ENCODE measurements at places on chromosomes 1 and 21. TPM values are rescaled to one million over a fixed set of nuclear protein-coding genes. Genes with fewer than 3 reads are reported as not detected.

Gene GRIK1
- total RNA-seq = 0.14 TPM

- DNase-seq = no peak
These were observed 26.5 kb upstream of the SLC45A3 start for GRCh38 chr1:205706601-205707502.

Gene TIE1
- total RNA-seq = not detected

DNA sequence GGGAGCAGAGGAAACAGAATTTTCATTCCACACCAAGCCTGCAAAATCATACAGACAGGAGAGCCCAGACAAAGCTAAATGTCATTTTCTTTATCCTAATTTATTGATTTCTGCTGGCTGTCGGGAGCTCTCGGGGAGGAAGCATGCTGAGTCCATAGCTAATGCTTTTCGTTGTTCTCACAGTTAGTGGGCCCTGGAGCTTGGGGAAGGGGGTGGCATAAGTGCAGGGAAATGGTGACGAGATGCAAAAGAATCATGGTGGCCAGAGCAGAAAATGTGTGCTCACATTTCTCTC lies 202.4 kb downstream of the TOMM20 start:
- DNase-seq = no peak

Gene PPIAL4G
- total RNA-seq = not detected

DNA sequence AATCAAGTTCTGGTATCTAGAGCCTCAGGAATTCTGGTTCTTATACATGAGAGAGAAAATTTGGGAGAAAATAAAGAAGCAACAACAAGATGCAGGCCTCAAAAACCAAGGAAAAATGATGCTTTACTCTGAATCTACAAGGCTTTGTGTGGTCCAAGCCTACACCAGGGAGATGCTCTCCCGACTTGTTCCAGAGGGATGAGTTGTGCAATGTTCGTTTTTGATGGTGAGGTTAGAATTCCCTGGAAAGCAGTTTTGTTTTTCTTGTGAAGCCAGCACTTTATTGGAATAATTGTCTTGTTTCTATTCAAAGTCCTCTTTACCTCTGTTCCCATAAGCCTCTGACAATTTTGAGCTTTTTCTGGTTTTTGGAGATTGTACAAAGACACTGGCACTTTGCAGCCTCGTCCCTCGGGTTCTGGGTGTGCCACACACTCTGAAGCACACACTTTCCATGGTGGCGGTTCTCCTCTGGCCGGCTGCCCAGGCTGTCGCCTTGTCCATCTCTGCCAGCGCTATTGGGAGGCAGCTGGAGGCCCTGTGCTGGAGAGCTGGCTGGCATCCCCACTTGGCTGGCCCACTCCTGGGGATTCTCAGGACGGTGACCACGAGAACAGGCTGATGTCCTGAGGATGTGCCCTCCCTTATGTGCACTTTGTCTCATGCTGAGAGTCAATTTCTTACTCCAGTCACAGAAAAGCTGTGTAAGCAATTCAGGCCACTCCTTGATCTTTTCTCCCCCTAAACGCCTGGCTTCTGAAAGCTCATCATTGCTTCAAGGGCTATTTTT lies 70.2 kb downstream of the EDEM3 start:
- no peak for DNase-seq

DNA sequence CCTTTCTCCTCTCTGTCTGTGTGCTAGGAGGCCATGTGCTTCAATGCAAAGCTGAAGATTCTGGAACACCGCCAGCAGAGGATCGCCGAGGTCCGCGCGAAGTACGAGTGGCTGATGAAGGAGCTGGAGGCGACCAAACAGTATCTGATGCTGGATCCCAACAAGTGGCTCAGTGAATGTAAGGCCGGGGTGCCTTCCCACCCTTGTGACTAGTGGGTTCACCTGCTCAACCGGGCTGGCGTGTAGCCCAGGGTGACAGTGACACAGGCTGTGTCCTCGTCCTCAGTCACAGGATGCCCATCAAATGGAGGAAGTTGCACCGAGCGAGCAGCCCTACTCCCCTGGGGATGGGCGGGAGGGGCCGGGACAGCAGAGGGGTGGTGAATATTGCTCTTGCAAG lies 544.1 kb downstream of the KIF26B start:
- peak; percentile 93 for DNase-seq

DNA sequence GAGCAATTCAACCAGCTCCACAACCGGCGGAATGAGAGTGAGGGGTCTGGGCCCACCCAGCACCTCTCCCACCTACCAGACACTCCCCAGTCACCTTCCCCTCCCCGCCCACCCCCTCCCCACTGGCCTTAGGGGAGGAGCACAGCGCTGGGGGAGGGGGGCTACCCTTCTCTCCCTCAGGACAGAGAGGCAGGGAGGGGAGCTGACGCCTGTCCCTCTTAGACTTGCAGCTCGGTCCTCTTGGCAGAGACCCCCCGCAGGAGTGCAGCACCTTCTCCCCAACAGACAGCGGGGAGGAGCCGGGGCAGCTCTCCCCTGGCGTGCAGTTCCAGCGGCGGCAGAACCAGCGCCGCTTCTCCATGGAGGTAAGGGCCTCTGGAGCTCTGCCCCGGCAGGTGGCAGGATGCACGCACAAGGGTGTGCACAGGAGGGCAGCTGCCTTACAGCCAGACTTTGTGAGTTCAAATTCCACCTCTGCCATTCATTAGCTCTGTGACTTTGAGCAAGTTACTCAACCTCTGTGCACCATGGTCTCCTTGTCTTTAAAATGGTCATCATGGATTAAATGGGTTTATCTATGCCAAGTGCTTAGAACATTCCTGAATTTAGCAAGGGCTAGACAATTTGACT lies 18.9 kb downstream of the CDK18 start:
- DNase-seq = no peak

All from Karpas-422 (cell line).